ENCODE measurements at places on chromosomes 2 and 18.
A peak's percentile ranks its signal among the peaks of the same experiment; 100 is the strongest.

GRCh38 chr2:107984707-107985106 lies 1.6 kb upstream of the SLC5A7 start:
- DNase-seq, result no peak

DNA sequence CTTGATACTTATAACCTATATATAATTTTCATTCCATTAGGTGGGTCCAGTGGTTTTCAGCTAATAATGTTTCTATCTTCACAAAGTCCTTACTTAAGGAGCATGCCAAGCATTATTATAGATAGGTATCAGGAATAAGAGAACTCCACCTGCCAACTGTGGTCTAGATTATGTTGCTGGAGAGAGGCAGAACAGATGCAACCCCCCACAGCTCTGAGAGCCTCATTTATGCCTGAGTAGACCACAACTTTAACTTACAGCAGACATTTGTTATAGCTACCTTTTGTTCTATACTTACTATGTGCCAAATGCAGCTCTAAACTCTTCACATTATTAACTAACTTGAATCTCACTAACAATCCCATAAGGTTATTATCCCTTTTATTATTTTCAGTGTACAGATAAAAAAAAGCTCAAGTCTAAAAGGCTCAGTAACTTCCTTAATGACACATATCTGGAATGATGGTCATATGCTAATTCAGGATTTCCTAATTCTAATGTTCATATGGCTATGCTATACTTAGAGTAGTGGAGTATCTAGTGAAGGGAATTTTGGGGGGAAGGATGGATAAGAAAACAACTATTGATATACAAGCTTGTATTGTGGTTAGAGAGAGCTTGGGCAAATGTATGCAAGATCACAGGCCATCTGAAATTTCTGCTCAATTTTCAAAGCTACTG lies 119.1 kb upstream of the RND3 start:
- DNase-seq, result no peak

DNA sequence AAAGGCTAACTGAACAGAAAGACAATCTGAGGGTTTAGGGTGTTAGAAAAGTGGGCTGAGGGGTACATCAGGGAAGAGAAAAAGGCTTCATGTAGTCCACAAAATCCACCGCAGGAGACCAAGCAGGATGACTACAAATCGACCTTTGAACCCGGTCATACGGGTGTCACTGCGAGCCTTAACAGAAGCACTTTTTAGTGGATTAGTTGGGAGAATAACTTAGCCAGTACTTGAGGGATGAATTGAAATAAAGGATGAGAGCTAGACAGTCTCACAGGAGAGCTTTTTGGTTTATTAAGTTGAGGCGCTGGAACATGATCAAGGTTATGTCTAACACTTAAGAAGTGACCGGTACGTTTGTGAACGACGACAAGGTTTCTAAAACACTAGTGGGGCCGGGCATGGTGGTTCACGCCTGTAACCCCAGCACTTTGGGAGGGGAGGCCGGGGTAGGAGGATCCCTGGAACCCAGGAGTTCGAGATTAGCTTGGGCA lies 217.7 kb downstream of the MCFD2 start:
- no peak for DNase-seq

GRCh38 chr18:74935434-74935833 lies 273.5 kb downstream of the PTGR3 start:
- no peak for DNase-seq

DNA sequence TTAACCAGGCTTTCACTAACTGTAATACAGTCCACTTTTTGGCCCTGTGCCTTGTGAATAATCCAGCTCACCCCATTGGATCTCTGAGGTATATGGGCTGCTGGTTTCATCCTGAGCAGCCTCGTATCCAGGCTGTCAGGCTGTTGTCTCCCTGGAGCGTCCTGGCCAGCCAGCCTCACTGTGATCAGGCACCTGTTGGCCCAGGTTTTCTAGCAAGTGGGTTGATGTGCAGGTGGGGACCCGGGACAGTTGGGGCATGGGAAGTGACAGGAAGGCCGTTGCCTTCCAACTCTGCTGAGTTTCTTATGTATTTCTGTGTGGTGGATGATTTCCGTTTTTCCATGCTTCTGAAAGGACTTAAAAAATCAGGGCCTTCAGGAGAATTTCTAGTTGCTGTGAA lies 132.4 kb downstream of the ACOXL start:
- DNase-seq, result no peak

GRCh38 chr2:109692013-109692743 lies 78.0 kb downstream of the SOWAHC start:
- DNase-seq, result no peak

GRCh38 chr2:85230679-85231467 lies 96.9 kb downstream of the TGOLN2 start:
- DNase-seq, result no peak

DNA sequence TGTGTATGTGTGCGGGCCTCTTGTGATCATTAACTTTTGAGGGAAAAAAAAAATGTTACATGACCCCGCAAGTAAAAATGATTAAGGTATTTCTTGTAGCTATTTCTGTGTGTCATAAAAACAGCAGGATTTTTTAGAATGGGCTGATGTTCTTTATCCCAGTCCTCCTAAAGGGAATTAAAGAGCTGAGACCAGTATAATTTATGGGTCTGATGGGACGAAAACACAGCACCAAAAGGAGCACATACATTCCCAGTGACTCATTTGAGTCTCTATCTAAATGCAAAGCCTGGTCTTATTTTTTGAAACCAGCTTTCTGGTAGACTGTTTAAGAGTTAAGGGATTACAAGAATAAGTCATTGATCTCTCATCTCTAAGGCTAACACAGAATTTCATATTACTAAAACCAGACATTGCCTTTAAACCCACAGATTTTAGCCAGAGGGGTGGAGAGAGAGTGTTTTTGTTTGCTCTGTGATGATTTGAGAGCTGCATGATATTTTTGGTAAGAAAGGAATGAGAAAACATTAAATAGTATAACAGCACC lies 342.3 kb upstream of the EPHA4 start:
- no peak for DNase-seq

- DNase-seq, result no peak
These were observed 176.5 kb upstream of the COPS8 start for GRCh38 chr2:236909193-236909504.

- no peak for DNase-seq
These were observed 936.4 kb upstream of the CHAC2 start for GRCh38 chr2:52831216-52831615.

DNA sequence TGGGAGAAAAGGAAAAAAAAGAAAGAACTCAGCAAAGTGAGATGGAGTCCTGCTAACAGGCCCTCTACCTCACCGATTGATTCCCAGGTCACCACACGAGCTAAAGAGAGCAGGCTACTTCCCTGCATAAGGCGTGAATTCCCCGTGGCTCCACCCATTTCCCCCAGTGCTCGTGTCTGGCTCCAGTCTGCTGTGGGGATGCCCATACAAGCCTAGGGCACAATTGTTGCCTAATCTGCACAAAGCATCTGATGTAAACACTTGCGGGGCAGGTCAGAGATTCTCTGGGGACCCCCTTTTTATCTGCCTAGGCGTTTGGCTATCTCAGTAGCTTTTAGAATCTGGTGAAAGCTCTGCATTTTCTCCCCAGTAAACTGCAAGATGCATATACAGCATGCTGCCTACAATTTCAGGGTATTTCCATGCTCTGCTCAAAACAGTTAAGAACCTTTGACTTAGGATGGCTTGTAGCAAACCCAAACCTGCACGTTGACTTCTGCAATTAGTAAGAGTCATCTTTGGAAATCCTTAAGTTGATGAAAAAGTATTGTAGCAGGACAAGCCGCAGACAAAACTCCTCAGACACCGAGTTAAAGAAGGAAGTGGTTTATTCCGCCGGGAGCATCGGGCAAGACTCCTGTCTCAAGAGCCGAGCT lies 34.8 kb downstream of the MYO3B start:
- DNase-seq, result no peak

DNA sequence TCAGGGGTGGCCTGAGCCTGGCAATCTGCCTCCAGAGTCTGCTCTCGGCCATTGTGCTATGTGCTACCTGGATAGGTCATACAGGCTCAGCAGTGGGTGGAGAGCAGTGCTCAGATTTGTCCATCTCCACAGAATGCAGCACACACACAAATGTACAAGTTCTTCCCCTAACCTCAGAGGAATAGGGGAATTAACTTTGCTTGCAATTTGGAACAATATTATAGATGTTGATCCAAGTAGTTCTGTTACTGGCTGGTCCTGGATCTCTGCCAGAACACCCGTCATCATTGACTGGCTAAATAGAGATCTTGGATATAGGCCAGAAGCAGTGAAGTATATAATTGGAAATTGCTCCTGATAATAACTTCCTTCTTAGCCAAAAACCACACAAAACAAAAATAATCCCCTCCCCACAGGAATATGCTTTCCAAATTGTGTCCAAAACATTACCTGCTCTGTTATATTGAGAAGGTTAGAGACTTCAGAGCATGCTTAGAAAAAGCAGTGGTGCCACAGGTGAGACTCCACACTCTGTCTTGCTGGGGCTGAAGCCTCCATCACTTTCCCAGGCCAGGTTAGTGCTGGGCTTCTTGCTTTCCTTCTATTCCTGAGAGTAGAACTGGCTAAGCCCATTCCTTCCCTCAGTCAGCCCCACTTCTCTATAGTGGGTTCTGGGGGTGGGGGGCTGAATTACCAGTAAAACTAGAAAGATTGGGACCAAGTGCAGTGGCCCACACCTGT lies 38.8 kb downstream of the NCAPH start:
- no peak for DNase-seq

- no peak for DNase-seq
These were observed 44.8 kb downstream of the PAX8 start for GRCh38 chr2:113233593-113234550.

DNA sequence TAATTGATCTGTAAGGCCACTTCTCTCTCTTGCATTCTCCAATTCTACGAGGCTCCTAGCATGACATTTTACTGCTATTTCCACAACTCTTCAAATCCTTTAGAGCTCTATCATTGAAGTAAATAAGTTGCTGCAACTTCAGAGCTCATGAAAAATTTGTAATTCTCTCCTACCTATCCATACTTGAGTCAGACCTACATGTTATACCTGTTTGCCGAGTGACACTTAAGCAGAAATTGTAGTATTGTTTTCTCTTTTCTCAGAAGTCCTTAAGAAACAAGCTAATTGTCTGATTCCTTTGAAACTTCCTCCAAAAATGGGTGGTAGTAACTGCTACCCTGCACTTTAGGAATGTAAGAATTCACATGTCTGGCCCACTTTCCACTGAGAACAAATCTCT lies 26.1 kb downstream of the GALM start:
- no peak for DNase-seq

DNA sequence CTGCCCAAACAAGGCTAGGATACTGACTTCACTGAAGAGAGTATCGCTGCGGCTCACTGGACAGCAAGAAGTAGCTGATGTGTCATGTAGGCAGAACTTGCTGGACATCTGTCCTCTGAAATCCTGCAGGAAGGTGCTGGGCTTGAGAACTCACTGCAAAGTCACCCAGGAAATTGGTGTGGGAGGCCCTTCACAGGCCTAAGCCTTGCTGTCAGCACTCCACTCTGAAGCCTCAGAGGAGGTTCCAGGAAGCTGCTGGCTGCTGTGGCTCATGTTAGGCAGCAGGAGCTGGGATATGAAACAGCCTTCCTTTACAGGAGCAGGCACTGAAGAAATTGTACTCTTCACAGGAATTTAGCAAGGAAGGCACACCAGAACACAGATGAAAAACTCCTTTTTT lies 88.3 kb upstream of the CCDC68 start:
- DNase-seq, result no peak

- no peak for DNase-seq
These were observed 58.9 kb upstream of the ZSWIM2 start for GRCh38 chr2:186907897-186908296.

GRCh38 chr2:137208431-137208891 lies 443.1 kb downstream of the THSD7B start:
- DNase-seq, result no peak

GRCh38 chr2:121771976-121772742 lies 16.7 kb downstream of the TSN start:
- no peak for DNase-seq

GRCh38 chr18:1806884-1807615 lies 764.3 kb downstream of the METTL4 start:
- no peak for DNase-seq

- peak; percentile 61 for DNase-seq
These were observed 7.6 kb upstream of the MSTN start for GRCh38 chr2:190069936-190070696.

GRCh38 chr2:73947412-73948018 lies 20.8 kb downstream of the DGUOK start:
- DNase-seq, result no peak

GRCh38 chr2:195092341-195092740 lies 564.7 kb upstream of the SLC39A10 start:
- no peak for DNase-seq

GRCh38 chr2:228367356-228367755 lies 185.9 kb upstream of the SPHKAP start:
- DNase-seq, result no peak

- DNase-seq, result no peak
These were observed 191.7 kb downstream of the PRKCE start for GRCh38 chr2:45843136-45843535.

DNA sequence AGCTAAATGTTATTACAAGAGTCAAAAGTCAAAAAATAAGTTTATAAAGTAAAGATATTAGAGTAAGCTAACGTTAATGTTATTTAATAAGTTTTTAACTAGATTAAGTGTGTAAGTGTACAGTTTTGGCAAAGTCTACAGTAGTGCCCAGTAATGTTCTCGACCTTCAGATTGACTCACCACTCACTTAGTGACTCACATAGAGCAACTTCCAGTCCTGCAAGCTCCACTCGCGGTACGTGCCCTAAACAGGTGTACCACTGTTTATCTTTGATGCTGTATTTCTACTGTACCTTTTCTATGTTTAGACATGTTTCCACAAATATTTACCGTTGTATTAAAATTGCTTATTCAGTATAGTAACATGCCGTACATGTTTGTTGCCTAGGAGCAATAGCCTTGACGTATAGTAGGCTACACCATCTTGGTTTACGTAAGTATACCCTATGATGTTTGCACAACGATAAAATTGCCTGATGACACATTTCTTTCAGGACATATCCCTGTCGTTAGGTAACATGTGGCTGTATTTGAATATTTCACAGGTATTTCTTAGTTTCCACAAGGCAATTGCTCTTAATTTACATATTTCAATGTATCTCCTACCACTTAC lies 1641.9 kb upstream of the PIK3C3 start:
- no peak for DNase-seq

- no peak for DNase-seq
These were observed 99.2 kb downstream of the DYNAP start for GRCh38 chr18:54690198-54690597.

- no peak for DNase-seq
These were observed 9.4 kb downstream of the CYP26B1 start for GRCh38 chr2:72138011-72138881.

GRCh38 chr2:71347517-71347916 lies 15.9 kb downstream of the ZNF638 start:
- DNase-seq, result no peak

DNA sequence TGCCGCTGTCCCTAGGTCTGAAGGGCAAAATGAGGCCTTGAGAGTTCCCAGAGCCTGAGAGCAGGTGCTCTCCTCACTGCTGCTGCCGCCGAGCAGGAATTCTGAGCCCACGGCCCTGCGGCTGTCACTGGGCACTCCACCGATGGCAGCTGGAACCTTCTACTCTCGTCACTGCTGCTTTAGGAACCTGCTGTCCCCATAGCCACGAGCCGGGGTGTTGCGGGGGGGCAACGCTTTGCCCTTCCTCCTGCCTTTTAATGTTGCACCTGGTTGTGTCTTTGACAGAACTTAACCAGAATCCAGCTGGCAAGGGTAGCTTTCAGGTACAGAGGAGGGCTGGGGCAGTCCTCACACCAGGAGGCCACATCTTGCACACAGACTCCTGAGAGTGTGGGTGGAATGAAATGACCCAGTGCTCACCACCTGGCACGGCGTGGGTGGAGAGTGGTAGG lies 32.3 kb downstream of the NCK2 start:
- peak; percentile 50 for DNase-seq

Measured in CD8-positive, alpha-beta T cell (primary cell).